ENCODE measurements at places on chromosomes 7 and 10.

DNA sequence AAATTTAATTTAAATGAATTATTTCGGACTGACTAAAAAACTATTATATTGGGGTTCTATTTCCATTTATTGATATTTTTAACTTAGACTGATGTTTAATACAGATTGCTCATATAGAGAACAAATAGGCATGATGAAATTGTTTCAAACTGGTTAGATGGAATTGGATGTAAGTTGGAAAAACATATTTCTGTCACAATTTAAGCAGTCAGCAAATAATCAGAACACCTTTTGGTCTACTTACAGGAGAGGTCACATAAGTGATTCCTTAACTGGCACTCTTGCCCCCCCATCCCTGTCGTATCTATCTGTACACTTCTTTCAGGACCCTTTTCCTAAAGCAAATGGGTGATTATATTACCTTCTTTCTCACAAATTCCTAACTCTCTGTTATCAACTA lies 138.4 kb downstream of the PLXDC2 start:
- no peak for DNase-seq

GRCh38 chr7:96344236-96344635 lies 22.3 kb upstream of the SLC25A13 start:
- DNase-seq, result no peak

- peak; percentile 100 for DNase-seq
Measured at GRCh38 chr7:5423976-5424748, 528 bp upstream of the TNRC18 start.

- peak; percentile 75 for DNase-seq
Measured at GRCh38 chr10:96387601-96388000, 28.8 kb upstream of the OPALIN start.

DNA sequence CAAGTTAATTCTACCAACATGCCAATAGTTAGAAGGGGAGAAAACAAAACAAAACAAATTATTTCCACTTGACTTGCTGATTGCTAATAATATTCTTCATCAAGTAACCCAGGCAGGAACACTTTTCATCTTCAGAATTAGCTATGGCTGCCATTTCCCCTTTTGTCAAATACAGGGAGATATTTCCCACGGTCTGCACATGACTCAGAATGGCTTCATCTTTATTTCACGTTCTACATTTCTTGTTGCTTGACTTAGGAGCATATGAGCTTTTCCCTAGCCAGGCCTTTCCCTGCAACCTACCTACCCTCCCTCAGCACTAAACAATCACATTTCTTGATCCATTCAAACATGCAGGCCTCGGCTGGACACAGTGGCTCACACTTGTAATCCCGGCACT lies 6.5 kb downstream of the CPVL start:
- peak; percentile 72 for DNase-seq

Data from GM23248 (cell line).